ENCODE measurements at places on chromosomes 16 and 17.

GRCh38 chr17:79023886-79024771 is at the start of gene C1QTNF1:
Gene C1QTNF1 (plus strand): TSS chr17:79024169. CDS start chr17:79043969, 19,800 bp downstream.
- DNase-seq = no peak

- DNase-seq = no peak
These were observed 231.9 kb upstream of the TNRC6C start for GRCh38 chr17:77726549-77727006.

DNA sequence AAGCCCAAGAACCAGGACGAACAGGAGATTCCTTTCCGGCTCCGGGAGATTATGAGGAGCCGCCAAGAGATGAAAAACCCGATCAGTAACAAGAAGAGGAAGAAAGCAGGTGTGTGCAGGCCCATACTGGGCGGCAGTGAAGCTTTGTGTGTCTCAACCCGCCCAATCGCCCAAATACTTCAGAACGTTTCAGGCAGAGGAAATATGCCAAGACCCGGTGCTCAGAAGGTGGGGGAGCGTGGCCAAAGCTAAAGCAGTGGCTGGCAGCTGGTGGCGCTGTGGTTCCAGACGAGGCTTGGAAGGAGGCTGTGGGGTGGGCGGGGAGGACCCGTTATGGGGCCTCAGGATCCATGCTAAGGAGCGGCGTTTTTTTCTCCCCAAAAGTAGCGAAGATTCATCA is 1.2 kb downstream of the CCDC137 start:
- no peak for DNase-seq

DNA sequence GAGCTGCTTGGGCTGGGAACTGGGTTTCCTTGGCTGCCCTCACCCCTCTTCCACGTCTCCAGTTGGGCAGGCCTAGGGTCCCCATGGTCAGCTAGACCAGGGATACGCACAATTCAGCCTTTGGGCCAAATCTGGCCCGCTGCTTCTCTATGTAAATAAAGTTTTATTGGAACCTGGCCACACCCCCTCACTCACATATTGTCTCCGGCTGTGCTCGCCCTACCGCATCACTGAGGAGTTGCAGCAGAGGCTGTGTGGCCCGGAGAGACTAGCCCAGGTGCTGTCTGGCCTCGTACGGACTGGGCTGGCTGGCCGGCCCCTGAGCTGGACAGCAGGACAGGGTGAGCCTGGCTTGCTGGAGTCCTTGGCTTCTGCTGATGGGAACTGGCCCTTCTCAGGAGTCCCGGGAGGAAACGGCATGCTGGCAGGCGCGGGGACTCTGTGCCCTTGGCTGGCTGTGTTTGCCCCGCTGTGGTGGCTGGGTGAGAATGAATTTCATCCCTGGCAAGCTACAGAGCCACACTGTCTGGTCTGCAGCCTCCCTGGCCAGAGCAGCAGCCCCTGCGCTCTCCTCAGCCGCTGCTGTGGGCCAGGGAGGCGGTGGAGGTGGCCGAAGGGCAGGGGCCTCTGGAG is 82.0 kb downstream of the ENGASE start:
- no peak for DNase-seq

Measured in cerebellar nuclear complex (tissue), 1 donor.